Activated CD4-positive, CD25-positive, alpha-beta regulatory T cell (primary cell): ENCODE measurements at places on chromosomes 6 and 20.

- DNase-seq = peak; percentile 41
These were observed 108.4 kb downstream of the RTN4IP1 start for GRCh38 chr6:106520711-106521401.

- no peak for DNase-seq
These were observed 2.4 kb downstream of the TCF21 start for GRCh38 chr6:133891149-133891926.

DNA sequence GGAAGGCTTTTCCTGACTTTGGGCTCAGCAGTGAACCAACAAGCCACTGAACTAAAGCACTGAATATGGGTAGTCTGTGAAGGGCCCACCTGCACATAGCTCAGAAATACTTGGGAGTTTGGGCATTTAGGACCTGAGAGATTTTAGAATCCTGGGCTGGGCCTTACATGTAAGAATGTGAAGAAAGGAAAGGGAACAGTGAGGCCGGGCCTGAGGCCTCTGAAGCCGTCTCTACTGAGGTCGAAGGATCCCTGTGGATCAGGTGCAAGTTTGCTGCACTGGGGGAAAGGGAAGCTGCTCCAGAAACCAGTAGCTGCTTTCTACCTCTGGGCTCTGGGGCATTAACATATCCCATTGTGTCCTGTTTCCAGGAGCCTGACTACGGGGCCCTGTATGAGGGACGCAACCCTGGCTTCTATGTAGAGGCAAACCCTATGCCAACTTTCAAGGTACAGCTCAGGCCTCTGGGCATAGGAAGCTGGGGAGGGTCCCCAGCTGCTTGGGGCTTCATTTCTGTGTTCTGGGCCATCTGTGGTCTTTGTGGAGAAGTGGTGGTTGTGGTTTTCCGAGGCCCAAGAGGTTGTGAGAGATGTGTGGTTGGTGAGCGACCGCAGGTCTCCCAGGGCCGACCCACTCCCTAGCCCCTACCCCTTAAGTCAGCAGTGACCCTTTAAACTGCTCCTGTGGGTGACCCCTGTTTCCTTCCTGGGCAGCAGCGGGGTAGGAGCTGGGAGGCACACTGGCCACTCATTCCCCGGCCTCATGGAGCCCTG lies 30.3 kb downstream of the PLCG1 start:
- no peak for DNase-seq

DNA sequence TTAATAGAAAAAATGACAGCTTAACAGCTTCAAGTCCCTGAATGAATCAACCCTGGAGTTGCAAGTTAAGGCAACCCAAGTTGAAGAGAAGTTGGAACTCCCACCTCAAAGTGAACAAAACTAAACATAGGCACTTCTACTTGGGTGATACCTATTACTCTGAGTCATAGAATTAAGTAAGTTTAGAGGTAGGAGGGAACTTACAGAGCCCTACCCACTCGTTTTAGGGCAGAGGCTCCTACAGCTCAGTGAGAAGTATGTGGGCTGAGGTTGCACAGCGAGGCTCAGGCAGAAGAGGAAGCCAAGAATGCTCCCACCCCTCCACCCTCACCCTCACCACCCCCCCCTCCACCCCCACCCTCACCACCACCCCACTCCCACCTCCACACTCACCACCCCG lies 42.2 kb downstream of the NFATC2 start:
- DNase-seq = no peak

DNA sequence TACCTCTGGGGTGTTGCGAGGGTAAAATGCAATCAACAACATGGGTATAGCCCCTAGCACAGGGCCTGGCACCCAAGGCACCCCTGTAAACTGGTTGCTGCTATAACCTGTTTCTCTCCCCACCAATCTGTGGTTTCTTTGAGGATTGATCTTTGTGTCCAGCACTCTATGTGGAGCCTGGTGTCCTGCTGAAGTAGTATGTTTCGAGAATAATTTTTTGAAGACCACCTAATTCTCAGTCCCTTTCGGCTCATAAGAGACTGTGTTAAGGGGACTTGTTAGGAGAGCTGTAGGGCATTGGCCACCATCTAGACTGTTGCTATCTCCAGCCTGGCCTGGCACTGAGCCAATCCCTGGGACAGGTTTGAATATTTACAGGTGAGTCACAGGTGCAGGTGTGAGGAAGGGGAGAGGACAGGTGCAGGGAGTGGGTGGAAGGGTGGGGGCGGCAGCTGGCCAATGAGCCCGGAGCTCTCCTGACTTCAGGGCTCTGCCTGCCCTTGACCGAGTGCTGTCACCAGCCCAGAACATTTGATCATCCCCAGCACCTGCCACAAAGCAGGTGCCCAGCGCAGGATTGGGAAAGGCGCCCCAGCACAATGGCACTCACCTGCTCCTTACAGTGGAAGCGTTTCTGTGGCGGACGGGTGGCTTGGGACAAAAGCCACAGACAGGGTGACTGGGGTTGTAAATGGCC lies 8.1 kb upstream of the C20orf144 start:
- no peak for DNase-seq

DNA sequence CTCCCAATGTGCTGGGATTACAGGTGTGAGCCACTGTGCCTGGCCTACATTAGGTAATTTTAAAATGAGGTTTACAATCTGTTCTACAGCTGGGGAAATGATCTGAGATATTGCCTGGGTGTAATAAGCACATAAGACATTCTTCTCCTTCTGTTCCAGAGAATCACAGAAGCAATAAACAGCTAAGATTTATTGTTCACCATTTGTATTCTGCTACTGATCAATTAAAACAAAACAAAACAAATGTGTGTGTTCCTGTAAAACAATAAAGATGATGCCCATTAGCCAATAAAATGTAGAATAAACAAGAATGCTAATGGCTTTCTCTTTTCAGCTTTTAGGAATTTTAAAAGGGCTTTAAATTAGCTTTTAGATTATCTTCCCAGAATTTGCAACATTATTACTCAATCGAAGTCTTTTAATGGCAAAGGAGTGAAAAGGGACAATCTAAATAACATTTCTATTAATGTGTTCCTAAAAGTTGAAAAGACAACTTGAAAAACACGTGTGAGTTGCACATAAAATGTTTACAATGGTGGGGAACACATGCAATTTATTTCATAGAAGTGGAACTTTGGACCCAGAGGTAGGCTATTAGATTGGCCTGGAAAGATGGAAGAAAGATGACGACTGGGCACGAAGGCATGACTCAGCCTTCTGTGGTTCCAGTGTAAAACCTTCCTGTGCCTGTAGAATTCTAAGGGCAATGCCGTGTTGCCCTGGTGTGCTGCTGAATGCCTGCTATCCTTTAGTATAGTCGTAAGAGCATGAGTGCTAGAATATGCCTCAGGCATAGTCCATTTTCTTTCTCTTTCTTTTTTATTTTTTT lies 29.0 kb upstream of the DEK start:
- no peak for DNase-seq

GRCh38 chr6:109318328-109318876 lies 63.9 kb downstream of the CD164 start:
- DNase-seq = no peak

GRCh38 chr20:5657190-5657875 lies 92.9 kb upstream of the SHLD1 start:
- no peak for DNase-seq

GRCh38 chr20:34979366-34980153 lies 23.9 kb downstream of the MYH7B start:
- DNase-seq = no peak
